Neural crest cell (in vitro differentiated cells): ENCODE measurements at places on chromosomes 12 and 14.
A peak's percentile ranks its signal among the peaks of the same experiment; 100 is the strongest.

GRCh38 chr12:116125956-116126566 is 151.4 kb downstream of the MED13L start:
- H3K4me3 ChIP-seq: no peak overlapping the region
- peaks cover 68% of the 10 kb centered on the region for H3K4me1 ChIP-seq
- H3K27ac ChIP-seq: no peak overlapping the region
- H3K27me3 ChIP-seq: no peaks in the 10 kb centered on the region
- no peak for DNase-seq
- no peaks in the 10 kb centered on the region for H3K36me3 ChIP-seq

GRCh38 chr12:88067301-88067700 is 38.1 kb upstream of the C12orf50 start:
- no peak overlapping the region for H3K27ac ChIP-seq
- no peak for DNase-seq
- no peaks in the 10 kb centered on the region for H3K4me1 ChIP-seq
- peaks cover 16% of the 10 kb centered on the region for H3K36me3 ChIP-seq

DNA sequence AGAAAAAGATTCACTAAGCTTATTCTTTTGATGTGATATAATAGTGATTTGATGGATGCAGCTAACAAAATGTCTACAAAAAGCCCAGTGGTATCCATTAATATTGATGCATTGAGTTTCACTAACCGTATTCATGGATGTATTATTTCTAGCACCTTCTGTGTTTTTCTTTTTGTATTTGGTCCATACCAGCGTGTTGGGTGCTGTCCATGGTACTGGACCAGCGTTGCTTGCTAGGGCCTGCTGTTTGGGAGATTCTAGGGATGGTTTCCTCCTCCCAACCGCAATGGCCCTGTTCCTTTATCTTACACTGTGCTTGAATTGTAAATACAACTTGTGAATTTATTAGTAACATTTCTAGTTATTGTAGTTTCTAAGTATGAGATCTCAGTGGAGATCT is 31.7 kb downstream of the ANO4 start:
- DNase-seq: peak; percentile 60
- H3K4me3 ChIP-seq: no peak overlapping the region
- peaks cover 9% of the 10 kb centered on the region for H3K27me3 ChIP-seq
- no peak overlapping the region for H3K27ac ChIP-seq

DNA sequence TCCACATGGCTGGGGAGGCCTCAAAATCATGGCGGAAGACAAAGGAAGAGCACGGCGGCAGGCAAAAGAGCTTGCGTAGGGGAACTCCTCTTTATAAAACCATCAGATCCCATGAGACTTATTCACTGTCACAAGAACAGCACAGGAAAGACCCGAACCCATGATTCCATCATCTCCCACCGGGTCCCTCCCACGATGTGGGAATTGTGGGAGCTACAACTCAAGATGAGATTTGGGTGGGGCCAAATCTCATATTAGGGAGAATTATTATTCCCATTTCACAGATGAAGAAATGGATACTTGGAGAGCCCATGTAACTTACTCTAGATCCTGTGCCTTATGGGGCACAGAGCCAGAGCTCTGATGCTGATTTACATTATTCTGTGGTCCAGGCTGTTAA is 322.6 kb downstream of the PCNX1 start:
- no peak overlapping the region for H3K27ac ChIP-seq
- peaks cover 16% of the 10 kb centered on the region for H3K4me1 ChIP-seq
- H3K4me3 ChIP-seq: no peak overlapping the region
- no peaks in the 10 kb centered on the region for H3K36me3 ChIP-seq
- H3K27me3 ChIP-seq: no peaks in the 10 kb centered on the region

GRCh38 chr14:105664691-105665090 is 138.3 kb downstream of the TMEM121 start:
- DNase-seq: no peak
- peaks cover 20% of the 10 kb centered on the region for H3K36me3 ChIP-seq
- H3K27ac ChIP-seq: no peak overlapping the region
- no peak overlapping the region for H3K4me3 ChIP-seq
- no peaks in the 10 kb centered on the region for H3K4me1 ChIP-seq

GRCh38 chr12:114152066-114152465 is 185.9 kb upstream of the RBM19 start:
- no peaks in the 10 kb centered on the region for H3K4me1 ChIP-seq
- H3K27ac ChIP-seq: no peak overlapping the region
- no peaks in the 10 kb centered on the region for H3K36me3 ChIP-seq
- no peak for DNase-seq
- peaks cover 84% of the 10 kb centered on the region for H3K27me3 ChIP-seq

DNA sequence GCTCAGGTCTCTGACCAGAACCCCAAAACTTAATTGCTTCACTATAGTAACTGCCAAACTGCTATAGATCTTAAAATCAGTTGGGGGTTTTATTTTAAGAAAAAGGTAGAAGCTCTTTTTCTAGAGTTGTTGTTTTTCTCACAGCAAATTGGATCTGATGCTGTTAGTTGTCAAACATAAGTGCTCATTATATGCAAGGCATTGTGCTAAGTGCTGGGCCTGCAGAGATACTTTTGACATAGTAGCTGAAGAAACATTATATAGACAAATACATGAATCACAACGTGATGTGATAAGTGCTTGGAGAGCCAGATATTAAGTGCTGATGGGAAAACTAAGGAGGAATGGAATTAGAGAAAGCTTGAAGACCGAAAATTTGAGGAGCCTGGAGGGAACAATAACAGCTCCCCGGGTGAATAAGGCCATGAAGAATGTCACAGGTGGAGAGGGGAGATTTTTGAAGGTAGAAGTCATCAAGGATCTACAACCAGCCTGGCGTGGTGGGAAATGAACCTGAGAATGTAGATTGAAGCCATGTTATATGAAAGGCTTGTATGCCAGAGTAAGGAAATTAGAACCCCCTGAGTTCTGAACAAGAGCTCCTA is 126.5 kb downstream of the DYRK2 start:
- no peak overlapping the region for H3K4me3 ChIP-seq
- H3K36me3 ChIP-seq: no peaks in the 10 kb centered on the region
- DNase-seq: no peak
- no peaks in the 10 kb centered on the region for H3K27me3 ChIP-seq

GRCh38 chr12:68780731-68781130 is 27.2 kb upstream of the MDM2 start:
- H3K27me3 ChIP-seq: no peaks in the 10 kb centered on the region
- DNase-seq: no peak
- peaks cover 6% of the 10 kb centered on the region for H3K4me1 ChIP-seq
- H3K36me3 ChIP-seq: peaks cover 4% of the 10 kb centered on the region

DNA sequence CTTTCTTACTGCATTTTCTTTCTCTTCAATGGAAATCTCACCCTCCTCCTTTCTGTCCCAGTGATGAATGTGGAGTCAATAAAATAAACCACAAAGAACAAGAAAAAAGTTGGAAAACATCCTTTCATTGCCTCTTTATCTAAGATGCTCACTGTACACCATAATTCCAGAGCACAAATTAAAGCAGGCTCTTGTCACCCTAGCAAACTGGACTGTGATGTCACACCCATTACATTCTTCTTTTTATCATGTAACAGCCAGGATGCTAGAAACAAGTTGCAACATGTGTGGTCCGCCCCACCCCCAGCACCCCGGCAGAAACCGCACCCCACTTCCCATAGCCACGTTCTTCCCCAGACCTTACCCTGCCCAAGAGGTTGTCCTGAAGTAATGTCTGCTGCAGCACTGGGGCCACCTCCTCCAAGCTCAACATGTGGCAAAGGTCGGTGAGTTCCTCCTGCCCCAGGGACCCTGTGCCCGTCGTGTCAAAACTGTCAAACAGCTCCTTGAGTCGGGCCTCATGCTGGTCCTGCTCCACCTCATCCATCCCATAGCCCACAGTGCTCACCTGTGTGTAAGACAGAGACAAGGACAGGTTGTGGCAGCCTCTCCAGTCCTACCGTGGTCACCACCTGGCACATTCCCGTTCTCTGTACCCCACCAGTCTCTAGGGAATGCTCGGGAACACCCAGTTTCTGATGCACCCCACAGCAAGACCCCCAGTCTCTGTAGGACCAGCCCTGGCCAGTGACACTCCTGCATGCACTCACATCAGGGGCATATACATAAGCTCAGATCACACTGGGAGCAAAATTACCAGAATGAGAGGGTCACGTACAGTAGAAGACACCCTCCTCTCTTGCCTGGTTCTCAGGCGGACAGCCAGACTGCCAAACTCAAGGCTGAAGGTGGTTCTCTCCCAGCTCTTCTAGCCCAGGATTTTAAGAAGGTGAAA is 9.2 kb downstream of the NIN start:
- H3K4me1 ChIP-seq: peaks cover 66% of the 10 kb centered on the region
- H3K4me3 ChIP-seq: no peak overlapping the region
- no peak overlapping the region for H3K27ac ChIP-seq
- no peak for DNase-seq
- no peaks in the 10 kb centered on the region for H3K27me3 ChIP-seq
- peaks cover 18% of the 10 kb centered on the region for H3K36me3 ChIP-seq

- peaks cover 9% of the 10 kb centered on the region for H3K4me1 ChIP-seq
- H3K27ac ChIP-seq: no peak overlapping the region
- no peaks in the 10 kb centered on the region for H3K27me3 ChIP-seq
Observed at GRCh38 chr12:48943221-48943620, 14.1 kb downstream of the ARF3 start.

DNA sequence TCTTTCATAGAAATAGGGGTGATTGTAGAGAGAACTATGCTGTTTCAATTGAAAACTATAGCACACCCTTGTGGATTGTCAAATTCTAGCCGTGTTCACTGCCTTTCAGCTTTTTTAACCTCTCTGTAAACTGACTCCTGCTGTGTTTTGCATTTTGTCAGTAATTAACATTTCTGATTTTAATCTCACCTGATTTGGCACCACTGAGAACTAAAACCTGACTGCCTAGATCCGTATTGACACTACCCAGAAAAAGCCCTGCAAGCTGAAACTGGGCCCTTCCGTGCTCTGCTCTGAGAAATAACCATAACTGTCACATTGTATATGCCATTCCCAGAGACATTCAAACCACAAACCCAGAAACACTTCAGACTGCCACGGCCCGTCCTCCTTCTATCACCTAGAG is 26.6 kb upstream of the ETV6 start:
- H3K4me3 ChIP-seq: no peak overlapping the region
- H3K36me3 ChIP-seq: no peaks in the 10 kb centered on the region
- no peaks in the 10 kb centered on the region for H3K4me1 ChIP-seq
- H3K27ac ChIP-seq: no peak overlapping the region
